Glutamatergic neuron (in vitro differentiated cells): ENCODE measurements at places on chromosomes 12 and 14.

- DNase-seq, result no peak
These were observed 43.4 kb downstream of the BDKRB1 start for GRCh38 chr14:96299441-96299840.

GRCh38 chr12:106037524-106038298 is 101.0 kb downstream of the NUAK1 start:
- DNase-seq, result no peak

GRCh38 chr14:35277179-35277578 is 15.0 kb upstream of the PSMA6 start:
- no peak for DNase-seq

- no peak for DNase-seq
These were observed 883 bp upstream of the CDCA4 start for GRCh38 chr14:105021656-105022275.

DNA sequence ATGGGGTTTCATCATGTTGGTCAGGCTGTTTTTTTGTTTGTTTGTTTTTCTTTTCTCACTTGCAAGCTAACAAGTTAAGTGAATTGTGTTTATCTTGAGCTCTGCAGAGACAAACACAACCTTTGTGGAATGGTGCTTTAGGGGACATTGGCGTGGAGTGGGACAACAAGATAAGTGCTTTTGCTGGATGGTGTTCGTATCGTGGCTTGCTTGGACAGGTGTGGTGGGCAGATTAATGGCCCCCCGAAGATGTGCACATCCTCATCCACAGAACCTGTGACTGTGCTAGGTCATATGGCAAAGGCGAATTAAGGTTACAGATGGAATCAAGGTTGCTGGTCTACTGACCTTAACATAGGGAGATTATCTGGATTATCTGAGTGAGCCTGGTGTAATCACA is 7.0 kb downstream of the MLXIP start:
- no peak for DNase-seq

DNA sequence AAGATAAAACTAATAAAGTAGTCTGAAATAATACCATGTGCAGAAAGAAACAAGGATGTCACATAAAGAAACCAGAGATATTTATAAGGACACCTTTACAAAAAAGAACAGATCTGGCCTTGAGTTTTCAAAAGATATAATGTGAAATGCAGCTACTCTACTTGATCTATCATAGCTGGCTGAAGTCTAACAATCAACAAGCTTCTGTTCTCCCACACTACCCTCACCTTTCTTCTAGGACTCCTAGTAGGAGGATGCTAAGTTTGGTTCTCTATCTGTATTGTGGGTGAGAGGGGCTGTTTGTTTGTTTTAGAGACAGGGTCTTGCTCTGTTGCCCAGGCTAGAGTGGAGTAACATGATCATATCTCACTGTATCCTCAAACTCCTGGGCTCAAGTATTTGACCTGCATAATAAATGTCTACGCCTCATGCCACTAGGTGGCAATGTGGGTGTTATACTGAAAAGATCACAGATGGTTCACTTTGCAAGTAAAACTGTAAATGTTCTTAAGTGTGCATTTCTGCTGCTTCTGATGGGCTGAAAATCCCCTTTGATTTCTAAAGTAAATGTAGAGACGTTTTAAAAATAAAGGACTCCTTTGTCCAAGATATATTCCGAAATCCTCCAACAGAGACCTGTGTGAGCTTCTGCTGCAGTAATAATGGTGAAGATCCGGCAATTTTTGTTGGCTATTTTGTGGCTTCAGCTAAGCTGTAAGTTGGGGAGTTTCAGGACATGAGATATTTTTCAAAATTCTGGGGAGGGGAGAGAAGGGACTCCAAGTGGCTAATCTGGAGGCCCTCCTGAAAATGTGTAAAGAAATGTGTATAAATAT is 269.3 kb downstream of the DAD1 start:
- DNase-seq, result peak; percentile 51

DNA sequence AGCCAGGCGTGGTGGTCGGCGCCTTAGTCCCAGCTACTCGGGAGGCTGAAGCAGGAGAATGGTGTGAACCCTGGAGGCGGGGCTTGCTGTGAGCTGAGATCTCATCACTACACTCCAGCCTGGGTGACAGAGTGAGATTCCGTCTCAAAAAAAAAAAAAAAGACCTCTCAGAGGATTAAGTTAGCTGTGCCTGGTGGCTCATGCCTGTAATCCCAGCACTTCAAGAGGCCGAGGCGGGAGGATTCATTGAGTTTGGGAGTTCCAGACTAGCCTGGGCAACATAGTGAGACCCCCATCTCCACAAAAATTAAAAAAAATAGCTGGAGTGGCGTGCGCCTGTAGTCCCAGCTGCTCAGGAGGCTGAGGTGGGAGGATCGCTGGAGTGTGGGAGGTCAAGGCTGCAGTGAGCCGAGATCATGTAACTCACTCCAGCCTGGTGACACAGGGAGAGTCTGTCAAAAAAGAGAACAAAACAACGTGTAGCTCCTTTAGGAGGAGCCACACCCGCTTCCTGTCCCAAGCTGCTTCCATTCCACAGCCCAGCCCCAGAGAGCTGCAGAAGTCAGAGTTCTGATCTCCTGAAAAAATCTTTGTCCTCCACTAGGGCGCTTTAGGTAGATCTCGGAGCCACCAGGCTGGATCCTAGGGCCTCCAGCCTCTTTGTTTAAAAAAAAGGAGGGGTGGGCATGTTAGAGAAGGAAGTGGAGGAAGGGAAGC is 11.5 kb upstream of the ULK1 start:
- DNase-seq, result no peak

DNA sequence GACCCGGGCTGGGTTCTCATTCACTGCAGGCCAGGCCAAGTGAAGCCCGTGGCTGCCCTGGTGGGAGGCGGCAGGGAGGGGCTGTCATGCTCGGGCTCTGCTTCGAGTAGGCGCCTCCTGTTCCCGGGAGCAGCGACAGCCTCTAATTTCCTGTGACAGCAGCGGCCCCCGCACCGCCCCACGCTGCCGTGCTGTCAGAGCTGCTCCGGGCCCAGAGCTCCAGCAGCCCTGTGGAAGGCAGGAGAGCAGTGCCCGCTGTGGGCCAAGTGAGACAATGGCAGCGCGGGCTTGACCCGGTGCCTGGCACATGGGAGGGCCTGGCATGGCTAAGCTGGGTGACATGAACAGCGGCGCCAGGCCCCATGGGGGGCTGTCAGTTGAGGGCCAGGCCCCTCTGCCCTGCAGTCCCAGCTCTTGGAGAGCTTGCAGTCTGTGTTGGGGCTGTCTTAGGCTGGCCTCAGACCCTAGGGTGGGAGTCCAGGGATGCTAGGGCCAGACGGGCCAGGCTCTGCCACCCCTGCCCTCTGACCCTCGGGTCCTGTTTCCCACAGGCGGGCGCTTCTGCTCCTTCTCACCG is 5.1 kb downstream of the TRMT61A start:
- DNase-seq, result no peak

DNA sequence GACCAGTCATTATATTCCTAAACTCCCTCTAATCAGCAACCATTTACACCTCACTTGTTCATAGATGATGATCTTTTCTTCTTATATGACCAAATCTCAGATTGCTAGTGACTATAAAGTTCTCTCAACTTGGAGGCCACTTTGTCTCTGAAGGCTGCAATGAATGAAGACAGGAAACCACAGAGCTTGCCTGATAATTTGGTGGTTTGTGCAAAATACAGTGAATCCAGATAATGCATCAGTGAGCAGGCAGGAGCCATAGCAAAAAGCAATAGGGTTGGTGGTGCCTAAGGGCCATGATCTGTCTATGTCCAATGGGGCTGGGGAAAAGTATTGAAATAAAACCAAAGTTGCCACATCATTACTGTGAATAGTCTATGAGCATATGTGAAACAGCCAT is 123.8 kb upstream of the LRFN5 start:
- DNase-seq, result no peak

DNA sequence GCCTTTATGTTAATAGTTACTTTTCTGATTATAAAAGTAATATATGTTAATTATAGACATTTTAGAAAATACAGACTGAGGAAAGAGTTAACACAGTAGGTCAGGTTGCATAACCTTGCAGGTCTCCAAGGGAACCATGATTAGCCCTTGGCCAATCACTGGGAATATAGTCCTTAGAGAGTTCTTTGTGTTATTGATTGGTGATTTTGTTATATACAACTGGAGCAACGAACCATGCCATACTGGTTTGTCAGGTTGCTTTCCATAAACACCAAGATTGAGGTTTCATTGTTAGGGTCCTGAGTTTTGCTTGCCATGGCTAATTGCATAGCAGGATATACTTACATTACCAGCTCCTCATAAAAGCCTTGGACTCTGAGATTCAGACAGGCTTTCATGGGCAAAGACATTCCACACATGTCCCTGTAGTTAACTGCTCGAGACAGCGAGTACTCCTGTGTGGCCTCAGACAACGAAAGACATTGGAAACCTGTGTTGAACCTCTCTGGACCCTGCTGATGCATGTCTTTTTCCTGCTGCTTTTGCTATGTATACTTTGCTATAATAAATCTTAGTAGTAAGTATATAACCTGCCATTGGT is 33.7 kb downstream of the MAPK1IP1L start:
- DNase-seq, result no peak

DNA sequence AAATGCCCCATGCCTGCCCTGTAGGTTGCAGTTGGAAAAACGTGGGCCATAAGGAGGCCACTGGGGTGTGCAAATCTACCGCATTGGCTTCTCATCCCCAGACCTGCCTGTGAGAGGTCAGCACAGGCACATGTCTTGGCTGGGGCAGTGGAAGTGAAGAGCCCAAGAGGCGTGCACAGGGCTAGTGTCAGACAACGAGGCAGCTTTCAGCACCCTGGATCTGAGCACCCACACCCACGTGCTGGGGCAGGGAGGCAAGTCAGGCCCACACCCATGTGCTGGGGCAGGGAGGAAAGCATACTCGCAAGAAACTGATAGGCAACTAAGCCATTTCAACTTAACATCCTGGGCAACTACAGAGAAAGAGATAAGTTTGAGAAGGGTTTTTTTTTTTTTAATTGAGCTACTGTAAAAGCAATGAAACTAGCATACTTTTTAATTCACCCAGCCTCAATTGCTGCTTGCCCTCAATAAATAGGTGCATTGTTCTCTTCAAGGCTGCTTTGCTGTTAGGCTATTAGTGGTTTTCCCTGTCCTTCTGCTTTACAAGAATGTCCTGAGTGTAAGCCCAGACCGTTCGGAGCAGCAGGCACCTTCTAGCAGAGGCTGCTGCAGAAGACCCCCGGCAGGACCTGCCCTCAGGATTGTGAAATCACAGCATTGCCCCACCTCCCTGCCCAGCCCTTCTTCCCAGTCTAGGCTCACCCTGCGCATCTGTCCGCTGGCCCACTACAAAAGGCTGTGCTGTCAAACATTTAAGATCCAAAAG is 355.3 kb upstream of the FKBP4 start:
- no peak for DNase-seq

DNA sequence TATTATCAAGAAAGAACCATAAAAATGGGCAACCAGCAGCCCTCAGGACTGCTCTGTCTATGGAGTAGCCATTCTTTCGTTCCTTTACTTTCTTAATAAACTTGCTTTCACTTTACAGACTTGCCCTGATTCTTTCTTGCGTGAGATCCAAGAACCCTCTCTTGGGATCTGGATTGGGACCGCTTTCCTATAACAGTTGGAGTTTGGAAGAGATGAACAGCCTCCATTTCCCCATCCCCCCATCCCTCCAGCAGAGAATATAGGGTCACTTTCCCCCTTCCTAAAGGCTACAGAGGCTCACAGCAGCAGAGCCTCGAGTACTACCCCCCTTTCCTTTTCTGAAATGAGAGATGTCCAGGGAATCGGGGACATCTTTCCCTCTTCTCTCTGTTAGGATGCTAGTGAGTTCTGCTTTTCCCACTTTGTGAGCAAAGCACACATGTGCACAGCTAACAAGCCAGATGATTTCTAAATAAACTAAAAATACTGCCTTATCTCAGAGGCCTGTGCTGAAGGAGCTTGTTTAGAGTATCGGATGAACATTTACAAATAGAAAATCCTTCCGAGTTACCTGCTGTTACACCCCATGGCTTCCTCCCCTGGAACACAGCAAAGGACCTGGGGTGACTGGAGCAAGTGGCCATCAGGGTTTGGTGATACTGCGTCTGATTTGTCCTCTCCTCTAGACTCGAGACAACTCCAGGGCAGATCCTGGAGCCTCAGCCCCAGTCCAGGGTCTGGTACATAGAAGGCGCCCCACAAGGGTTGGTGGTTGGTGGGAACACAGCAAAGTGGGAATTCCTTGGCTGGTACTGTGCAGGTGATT is 144.2 kb downstream of the SLC38A6 start:
- no peak for DNase-seq

DNA sequence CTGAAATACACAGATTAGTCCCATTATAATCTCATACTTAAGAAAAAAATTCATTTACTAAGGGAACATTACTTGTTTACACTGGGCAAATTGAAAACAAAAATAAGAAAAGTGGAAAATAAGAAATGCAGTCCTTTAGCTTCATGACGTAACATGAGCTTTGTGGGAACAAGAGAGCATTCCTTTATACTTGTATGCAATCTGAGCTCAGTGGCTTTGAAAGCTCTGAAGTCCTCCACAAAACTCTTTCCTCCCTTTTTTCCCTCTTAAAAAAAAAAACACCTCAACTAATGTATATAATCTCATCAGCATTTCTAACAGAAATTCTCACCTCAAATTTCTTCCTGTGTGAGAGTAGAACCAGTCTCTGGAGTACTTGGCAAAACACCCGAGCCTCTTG is 76.9 kb upstream of the OTX2 start:
- DNase-seq, result no peak

GRCh38 chr14:89922031-89922907 is 32.3 kb downstream of the EFCAB11 start:
- DNase-seq, result no peak

DNA sequence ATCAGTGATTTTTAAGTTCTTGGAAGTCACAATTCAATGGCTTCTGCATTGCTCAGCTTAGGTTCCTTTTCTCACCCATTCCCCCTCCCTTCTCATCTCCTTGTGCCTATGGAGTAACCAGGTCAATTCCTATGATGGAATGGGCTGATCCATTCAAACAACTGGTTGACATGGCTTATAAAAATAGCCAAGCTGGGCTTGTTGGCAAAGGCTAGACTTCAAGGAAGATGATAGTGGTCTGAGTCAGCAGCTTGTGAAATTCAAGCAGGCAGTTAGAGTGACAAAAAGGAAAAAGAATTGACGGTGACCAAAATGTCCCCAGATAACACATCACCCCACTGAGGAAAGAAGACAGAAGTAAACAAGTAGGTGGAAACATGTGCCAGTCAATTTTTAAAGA is 119.9 kb upstream of the PCED1B start:
- DNase-seq, result no peak

GRCh38 chr14:31068235-31068634 is 42.1 kb upstream of the STRN3 start:
- no peak for DNase-seq

GRCh38 chr12:42091769-42092168 is 52.9 kb downstream of the GXYLT1 start:
- DNase-seq, result no peak
